WTC11 (cell line): ENCODE measurements at places on chromosomes 13 and 19. TPM values are rescaled to one million over a fixed set of nuclear protein-coding genes. Genes with fewer than 3 reads are reported as not detected.

DPF1 gene
- total RNA-seq, result 5.2 to 6.8 TPM (median 5.9 TPM) in 3 replicates

- DNase-seq, result peak; percentile 26
Observed at GRCh38 chr13:104286566-104287290, 1220.5 kb upstream of the SLC10A2 start.

FXYD3 gene
- 1.0 to 1.8 TPM (median 1.2 TPM) in 3 replicates for total RNA-seq

MAP3K10 gene
- 23.5 to 25.5 TPM (median 24.4 TPM) in 3 replicates for total RNA-seq

FCER2 gene
- 0.37 to 0.48 TPM (median 0.46 TPM) in 3 replicates for total RNA-seq

DNA sequence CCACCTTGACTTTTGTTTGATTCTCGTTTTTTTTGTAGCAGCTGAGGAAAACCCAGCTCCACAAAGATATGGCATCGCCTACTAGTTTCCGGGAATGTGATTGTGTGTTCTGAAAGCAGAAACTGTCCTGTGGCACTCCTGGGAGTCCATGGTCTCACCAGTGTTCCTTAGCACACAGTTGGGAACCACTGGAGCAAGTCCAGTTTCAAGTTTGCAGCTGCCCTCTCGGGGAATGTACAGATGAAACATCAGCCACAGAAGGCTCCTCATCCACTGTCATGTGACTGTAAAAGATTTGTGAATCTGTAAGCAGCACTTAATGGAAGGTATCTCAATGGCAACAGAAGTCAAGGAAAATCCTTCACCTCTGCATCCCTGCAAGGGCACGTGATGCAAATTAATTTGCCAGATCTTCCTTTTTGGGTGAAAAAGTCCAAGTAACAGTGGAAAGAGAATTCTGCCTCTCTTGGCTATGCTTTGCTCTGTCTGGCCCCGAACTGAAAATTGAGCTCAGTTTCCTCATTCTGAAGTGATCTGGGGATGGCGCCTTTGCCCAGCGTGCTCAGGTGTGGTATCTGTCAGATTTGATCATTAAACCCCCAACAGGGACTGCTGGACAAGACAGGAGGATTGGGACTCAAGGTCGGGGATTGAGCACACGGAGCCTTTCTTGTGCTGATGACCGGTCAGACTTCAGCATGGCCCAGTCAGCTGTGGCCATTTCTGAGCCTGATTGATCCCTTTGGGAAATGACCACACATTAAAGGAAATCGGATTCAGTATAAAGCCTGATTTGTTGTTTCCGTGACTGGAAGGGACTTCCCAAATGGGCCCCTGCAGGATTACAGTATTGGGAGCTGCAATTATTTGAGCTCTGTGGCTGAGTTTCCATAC lies 58.8 kb downstream of the ING1 start:
- no peak for DNase-seq

DNA sequence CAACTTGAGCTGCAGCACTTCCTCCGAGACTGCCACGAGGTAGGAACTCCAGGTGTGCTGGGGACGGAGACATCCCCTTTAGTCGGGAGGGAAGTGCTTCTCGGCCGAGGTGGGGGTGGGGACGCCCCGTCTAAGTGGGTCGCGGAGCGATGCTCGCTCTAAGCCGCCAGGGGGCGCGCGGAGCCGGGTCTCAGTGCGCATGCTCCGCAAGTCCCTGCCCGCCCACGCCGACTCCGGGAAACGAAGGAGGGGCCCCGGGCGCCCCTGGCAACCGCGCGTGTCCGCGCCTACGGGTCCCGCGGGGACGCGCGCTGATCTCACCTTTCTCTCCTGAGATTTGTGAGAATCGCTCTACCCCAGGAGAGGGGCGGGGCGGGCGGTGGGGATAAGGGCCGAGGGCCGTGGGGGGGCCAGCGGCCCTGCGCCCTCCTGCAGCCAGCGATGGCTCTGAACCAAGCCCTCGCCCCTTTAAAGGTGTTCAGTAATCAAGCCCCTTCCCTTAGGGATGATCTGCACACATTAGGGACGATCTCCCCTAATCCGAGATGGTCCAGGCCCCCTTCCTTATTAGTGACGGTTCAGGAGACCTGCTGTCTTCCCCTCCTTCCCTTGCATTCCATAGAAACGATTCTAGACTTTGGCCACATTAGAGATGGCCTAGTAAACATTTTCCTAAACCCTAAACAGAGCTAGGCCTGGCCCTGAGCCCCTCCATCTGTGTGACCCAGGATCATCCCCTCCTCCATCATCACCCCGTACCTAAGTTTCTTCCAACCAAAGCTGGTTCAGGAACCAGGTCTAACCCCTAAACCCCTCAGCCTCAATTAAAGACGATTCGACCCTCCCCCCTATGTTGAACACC lies 47.3 kb upstream of the SHKBP1 start:
- DNase-seq, result peak; percentile 93

CEACAM4 gene
- total RNA-seq, result not detected in 3 replicates

CACNA1A gene
- total RNA-seq, result 28.9 to 35.5 TPM (median 34.9 TPM) in 3 replicates

ABHD13 gene
- 5.1 to 5.4 TPM (median 5.4 TPM) in 3 replicates for total RNA-seq
